ENCODE measurements at places on chromosomes 13 and 19. TPM values are rescaled to one million over a fixed set of nuclear protein-coding genes. Genes with fewer than 3 reads are reported as not detected.

Gene C19orf38
- total RNA-seq = 21.0 TPM

- DNase-seq = no peak
- no peak overlapping the region for H3K27ac ChIP-seq
- no peaks in the 10 kb centered on the region for H3K36me3 ChIP-seq
- no peak overlapping the region for H3K4me3 ChIP-seq
- H3K27me3 ChIP-seq = no peaks in the 10 kb centered on the region
- no peaks in the 10 kb centered on the region for H3K4me1 ChIP-seq
These were observed 168.4 kb downstream of the ZIC5 start for GRCh38 chr13:99803141-99803540.

DNA sequence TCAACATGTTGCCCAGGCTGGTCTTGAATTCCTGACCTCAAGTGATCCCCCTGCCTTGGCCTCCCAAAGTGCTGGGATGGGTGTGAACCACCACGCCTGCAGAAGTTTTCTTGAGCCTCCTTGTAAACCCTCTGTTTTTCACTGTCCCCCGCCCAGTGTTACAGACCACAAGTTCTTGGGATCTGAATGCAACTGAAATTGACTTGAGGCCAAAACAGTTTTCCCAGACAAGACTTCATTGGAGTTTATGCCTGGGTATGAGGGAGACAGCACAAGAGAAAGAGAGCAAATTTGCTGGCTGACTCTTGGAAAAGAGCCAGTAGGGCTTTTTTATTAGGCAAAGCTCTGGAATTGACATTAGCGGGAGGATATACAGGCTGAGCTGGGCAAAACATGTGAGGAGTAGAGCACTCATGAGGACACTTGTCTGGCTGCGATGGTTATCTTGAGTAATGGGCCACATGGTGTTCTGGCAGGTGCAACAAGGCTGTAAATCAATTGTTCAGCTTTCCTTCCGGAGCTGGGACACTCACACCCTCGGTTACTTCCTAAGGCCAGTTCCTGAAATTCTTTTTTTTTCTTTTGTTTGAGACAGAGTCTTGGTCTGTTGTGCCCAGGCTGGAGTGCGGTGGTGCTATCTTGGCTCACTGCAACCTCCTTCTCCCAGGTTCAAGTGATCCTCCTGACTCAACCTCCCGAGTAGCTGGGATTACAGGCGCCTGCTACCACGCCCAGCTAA is 12.7 kb upstream of the HNRNPL start:
- no peak overlapping the region for H3K27ac ChIP-seq
- no peaks in the 10 kb centered on the region for H3K36me3 ChIP-seq
- DNase-seq = no peak
- no peaks in the 10 kb centered on the region for H3K27me3 ChIP-seq
- H3K4me1 ChIP-seq = peaks cover 4% of the 10 kb centered on the region
- H3K4me3 ChIP-seq = no peak overlapping the region

DNA sequence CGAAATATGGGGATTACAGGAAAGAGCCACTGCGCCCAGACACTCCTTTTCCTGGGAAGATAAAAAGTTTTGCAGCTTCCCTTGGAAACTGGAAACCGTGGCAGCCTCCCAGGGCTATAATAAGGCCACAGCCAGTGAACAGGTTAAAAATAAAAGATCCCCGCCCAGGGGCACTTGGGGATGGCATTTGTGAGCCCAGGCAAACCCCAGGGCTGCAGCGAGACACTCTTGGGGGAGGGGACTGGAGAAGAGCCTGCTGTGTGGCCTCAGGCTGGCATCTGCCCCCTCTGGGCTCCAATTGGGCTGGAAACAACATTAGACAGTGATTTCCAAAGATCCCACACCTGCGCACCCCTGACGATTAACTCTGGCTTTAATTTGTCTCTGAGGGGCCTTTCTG is 11.2 kb downstream of the FEM1A start:
- no peaks in the 10 kb centered on the region for H3K4me1 ChIP-seq
- no peak overlapping the region for H3K27ac ChIP-seq
- no peaks in the 10 kb centered on the region for H3K36me3 ChIP-seq
- DNase-seq = no peak
- no peak overlapping the region for H3K4me3 ChIP-seq
